ENCODE measurements at places on chromosomes 16 and 17.

- DNase-seq = no peak
These were observed 19.5 kb downstream of the MINK1 start for GRCh38 chr17:4852567-4853207.

DNA sequence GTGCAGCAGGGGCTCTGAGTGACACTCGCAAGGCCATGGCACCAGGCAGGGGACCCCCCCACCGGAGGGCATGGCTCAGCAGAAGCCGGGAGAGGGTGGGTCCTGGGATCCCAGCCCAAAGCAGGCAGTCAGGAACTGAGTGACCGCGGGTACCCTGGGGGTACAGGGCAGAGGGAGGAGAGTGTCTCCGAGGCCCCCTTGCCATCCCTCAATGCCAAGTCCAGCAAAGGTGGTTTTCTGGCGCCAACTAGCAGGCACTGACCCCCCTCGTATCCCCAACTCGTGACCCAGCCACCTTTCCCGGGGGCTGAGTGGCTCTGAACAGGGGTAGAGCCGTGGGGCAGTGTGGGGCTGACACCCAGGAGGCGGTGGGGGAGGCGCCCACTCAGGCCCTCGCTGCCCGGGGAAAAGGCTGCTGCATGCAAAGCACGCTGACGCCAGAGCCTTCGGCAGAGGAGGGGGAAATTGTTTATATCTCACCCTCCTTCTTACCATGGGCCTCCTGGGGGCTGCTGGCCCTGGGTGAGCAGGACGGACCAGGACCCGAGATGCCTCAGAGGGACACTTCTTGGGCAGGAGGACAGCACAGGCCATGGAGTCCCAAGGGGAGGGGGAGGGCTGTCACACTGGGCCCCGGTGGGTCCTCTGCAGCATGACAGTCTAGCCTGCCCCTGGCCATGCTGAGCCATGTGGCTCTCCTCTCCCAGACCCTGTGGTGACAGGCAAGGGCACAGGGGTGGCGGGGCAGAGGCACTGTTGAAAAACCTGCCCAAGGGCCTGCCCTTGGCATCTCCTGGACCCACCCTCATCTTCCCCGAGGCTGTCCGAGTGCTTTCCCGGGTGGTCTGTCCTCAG is 14.6 kb upstream of the ENPP7 start:
- DNase-seq = no peak

DNA sequence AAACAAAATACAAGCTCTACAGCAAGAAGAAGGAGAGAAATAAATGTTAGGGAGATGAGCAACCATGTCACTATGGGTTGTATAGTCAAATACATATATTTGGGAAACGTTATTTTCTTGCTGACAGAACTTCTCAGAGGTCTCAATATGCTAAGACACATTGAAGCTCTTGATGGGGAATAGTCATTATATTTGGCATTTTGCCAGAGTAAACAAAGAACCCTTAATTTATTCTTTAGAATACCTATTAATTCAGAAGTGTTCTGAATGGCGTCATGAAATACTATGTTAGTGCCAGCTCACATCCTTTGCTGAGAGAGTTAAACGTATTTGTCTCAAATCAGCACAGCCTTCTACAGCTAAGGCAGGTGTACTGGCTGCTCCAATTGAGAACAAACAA is 458.9 kb downstream of the CDH13 start:
- no peak for DNase-seq

- DNase-seq = no peak
These were observed at the start of gene KRTAP2-3 for GRCh38 chr17:41060052-41060604. KRTAP2-3 (minus strand) TSS chr17:41060114; CDS start chr17:41060050, 64 bp downstream.

All from stimulated activated CD8-positive, alpha-beta memory T cell treated with anti-CD3 and anti-CD28 coated beads, Interleukin-7, amount 100 ng/mL, for 24 hours (primary cell).